Ovary (tissue), 10 donors: ENCODE measurements at places on chromosomes 12 and 14.

DNA sequence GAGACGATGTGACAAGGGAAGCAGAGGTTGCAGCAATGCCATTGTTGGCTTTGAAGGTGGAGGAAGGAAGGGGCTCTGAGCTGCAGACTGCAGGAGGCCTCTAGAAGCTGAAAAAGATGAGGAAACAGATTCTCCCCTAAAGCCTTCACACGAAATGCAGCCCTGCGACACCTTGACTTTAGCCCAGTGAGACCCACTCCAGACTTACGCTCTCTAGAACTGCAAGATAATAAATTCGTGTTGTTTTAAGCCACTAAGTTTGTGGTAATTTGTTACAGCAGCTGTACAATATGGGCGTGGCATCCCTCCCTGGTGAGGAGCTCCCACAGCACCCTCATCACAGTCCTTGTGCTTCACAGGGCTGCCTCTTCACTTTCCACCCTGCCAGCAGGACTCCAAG lies 53.2 kb downstream of the GOLGA5 start:
- DNase-seq: no peak

DNA sequence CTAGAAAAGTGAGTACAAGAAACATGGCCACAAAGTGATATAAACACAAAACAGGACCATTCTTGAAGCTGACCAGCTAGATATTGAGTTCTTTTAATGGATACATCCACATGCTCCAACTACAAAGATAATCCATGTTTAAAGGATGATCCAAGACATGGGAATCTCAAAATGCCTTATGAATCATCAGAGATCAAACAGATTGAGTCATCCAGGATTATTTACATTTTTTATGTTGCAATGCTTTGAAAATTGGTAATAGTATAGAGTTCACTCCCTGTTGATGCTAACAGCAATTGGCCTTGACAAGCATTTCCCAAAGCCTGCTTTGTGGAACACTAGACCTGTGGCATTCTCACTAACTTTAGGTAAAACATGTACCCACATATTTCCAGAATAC lies 293.0 kb upstream of the TBX3 start:
- no peak for DNase-seq

DNA sequence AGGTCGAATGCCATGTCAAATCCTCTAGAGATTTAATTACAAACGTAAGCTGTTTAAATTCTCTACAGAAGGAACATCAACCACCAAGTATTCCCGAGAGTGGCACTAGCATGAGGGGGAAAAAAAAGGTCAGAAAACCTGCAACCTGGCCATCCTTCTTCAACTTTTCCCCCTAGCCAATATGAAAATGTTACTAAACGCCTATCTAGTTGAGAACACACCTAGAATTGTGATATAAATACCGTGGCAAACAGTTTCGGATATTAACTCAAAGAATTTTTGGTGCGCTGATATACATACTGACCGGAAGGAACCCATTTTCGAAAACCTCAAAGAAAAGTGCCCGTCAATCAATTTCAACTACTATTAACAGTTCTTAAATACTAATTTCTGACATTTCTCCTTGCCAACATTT lies 1.8 kb downstream of the HNRNPC start:
- no peak for DNase-seq

DNA sequence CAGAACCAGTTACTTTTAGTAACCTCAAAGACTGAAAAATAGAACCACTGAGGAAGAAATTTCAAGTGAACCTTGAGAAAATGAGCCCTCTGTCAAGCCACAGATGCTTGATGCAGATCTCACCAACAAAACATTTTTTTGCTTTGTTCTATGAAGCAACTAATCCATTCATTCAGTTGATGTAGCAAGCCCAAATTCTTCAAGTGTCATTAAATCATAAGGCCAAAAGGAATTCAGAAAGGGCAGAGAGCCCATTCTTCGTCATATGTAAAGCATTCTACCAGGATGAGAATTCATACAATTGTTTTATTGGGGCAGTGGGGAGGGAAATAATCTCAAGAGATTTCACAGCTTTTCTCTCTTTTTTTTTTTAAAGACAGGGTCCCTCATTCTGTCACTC lies 218.0 kb upstream of the RGS6 start:
- no peak for DNase-seq

GRCh38 chr12:67826148-67826547 lies 163.1 kb upstream of the IFNG-AS1 start:
- DNase-seq: no peak

GRCh38 chr14:75301666-75302325 lies 23.2 kb downstream of the FOS start:
- DNase-seq: peak; percentile 46

- peak; percentile 64 for DNase-seq
Observed at GRCh38 chr12:62799126-62799736, 135.7 kb downstream of the PPM1H start.

DNA sequence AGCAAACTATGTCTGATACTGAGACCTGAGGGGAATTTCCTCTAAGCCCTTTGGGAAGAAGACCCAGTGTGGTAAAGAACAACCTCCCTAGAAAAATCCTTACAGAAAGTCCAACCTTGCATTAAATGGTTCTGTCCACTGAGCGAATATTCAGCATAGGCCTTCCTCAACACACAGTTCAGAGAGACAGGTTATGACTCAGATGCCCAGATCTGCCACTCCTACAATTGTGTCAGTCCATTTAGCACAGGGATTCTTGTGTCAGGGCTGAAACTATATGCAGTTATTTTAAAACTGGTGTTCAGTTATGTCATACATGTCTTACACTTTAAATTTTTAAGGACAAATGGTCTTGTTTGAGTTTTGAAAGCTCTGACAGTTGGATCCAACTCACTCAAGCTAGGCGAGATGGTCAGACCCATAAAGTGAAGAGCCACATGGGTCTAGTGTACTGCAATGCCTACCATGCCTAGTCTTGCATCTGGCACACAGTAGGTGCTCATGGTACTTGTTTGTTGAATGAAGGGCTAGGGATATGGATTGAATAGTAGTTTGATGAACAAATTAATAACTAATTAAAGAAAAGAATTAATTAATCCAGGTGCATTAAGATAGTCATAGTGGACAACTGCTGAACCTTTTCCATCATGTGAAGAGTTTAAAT lies 207.5 kb upstream of the PWP1 start:
- DNase-seq: no peak

- no peak for DNase-seq
Observed at GRCh38 chr14:73231981-73232851, 5.1 kb upstream of the PAPLN start.

GRCh38 chr12:87870493-87871460 lies 158.4 kb downstream of the C12orf50 start:
- no peak for DNase-seq

- DNase-seq: no peak
Observed at GRCh38 chr12:24770334-24770733, 178.6 kb downstream of the BCAT1 start.

DNA sequence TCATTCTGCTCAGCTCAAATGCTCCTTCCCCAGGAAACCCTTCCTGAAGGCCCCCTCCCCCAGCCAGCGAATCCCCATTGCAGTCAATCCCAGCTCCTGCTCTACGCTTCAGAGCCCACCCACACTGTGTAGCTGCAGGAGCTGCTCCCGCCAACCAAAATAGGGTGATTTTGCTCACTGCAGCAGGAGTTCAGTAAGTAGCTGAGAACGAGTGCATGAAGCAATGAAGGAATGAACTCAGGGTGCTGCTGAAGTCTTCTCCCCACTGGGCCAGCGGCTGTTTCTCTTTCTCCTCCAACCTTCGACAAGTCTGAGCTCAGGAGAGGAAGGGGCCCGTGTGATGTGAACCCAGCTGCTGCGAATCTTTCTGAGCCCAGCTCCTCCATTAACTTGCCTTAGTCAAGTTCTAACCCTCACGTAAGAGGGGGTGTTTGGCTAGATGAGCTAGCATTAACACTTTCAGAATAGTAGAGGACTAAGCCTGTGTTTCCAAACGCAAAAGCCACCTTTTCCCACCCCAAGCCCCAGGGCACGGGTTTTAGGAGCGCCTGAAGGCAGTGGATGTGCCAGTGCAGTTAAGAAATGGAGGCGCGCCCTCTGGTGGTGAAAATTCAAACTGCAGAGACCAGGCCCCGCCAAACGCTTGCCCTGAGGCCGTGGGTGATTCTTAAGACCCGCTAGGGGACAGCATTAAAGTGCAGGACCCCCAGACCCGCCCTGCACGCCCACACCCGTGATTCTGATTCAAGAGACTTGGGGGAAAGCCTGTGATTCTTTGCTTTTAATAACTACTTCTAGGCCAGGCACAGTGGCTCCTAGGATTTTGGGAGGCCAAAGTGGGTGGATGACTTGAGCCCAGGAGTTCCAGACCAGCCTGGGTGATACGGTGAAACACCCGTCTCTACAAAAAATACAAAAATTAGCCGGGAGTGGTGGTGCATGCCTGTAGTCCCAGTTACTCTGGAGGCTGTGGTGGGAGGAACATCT lies 11.9 kb upstream of the SERPINA4 start:
- DNase-seq: peak; percentile 78

GRCh38 chr12:24201258-24201970 lies 251.9 kb upstream of the SOX5 start:
- DNase-seq: no peak

- no peak for DNase-seq
Observed at GRCh38 chr14:72810201-72810600, 83.7 kb downstream of the DPF3 start.

DNA sequence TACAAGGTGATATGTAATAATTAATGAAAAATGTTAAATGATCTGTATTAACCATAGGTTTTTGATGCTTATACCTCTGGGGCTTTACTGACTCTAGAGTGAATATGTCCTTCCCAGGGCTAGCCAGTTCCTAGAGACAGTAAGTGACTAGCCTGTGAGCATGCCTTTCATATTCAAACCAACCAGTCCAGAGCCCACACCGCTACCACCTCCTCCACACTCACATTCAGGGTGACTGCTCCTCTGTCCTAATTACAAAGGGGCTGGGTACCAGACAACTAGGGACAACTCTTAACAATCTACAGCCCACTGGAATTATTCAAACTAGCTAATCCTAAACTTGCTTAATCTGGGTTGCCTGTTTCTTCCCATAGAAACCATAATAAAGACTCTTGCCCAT lies 49.0 kb downstream of the RALGAPA1 start:
- no peak for DNase-seq

- no peak for DNase-seq
Observed at GRCh38 chr14:58829594-58829993, 191.8 kb downstream of the DACT1 start.

- DNase-seq: no peak
Observed at GRCh38 chr12:112796067-112796466, 4.5 kb downstream of the RPH3A start.

DNA sequence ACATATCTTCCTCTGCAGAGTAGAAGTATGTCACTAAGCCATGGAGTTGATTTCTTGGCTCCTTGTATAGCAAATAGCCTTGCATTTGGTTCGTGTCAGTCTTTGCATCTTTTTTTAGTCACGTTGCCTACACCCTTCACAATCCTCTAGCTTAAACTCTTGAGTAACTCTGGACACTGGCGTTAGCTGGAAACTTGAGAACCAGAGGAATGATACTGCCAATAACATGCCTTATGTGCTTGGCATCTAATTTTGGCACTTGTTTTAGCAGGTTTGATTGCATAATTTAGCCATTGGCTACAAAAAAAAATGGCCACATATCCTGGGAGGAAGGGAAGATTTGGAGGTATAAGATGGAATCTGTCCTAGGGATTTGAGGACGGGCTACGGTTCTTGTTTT lies 136.2 kb downstream of the ETV6 start:
- DNase-seq: no peak

- no peak for DNase-seq
Observed at GRCh38 chr12:93802698-93803423, 125.7 kb downstream of the CRADD start.

- DNase-seq: no peak
Observed at GRCh38 chr12:116520801-116521471, 38.2 kb upstream of the MAP1LC3B2 start.

DNA sequence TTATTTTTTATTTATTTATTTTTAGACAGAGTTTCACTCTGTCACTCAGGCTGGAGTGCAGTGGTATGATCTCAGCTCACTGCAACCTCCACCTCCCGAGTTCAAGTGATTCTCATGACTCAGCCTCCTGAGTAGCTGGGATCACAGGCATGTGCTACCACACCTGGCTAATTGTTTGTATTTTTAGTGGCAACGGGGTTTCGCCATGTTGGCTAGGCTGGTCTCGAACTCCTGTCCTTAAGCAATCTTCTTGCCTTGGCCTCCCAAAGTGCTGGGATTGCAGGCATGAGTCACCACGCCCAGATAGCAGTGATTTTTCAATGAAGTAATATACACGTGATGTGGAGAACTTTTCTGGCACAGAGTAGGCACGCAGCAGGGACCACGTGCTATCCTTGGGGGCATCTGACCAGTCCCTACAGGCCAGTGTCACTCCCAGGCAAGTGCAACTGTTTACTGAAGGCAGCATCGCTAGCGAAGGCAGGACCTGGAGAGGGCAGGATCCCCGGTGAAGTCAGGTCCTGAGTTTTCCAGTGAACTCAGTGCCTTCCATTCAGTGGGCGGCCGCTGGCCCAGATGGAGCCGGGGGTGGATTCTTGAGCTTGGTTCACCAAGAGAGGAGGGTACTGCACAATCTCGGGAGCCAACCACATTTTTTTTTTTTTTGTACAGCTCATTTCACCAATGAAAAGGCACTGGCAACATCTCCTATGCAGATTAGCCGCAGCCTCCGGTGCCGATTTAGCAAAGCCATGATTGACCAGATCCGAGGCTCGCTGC lies 11.1 kb upstream of the CLMN start:
- no peak for DNase-seq

DNA sequence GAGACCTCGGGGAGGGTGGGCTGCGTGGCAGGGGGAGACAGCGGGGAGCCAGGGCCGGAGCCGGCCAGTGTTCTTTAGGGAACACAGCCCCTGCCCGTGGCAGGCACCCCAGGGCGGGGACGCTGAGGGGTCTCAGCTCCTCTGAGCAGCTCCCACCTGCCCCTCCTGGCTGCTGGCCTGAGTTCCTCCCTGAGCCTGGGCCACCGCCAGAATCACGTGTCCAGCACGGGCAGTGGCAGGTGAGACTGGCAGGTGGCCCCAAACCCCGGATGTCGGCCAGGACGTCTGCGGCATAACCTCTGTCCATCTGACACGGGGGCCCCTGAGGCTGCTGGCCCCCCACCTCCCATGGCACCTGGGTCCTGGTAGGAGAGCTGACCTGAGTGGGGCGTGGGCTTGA lies 25.1 kb downstream of the NOC4L start:
- DNase-seq: peak; percentile 14

DNA sequence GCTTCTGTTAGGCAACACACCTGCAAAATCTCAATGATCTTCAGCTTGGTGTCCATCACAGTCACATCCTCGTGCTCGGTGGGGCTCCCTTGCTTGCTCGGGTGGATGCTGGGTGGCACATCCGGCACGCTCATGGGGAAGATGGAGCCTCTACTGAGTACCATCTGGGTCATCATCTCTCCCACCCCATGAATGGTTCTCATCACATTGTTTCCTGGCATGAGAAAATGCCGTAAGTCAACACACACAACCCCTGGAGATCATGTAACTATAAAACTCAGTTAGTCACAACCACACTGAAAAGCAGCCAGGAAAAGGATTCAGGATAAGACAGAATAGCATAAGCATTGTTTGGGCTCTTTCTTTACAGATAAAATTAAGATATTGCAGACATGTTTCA lies 201.1 kb downstream of the ITPR2 start:
- DNase-seq: no peak
